ENCODE measurements at places on chromosomes 1 and 21.

GRCh38 chr1:197356723-197357533 is 88.9 kb downstream of the CRB1 start:
- DNase-seq: no peak

- DNase-seq: no peak
These were observed 30.9 kb downstream of the SNAP47 start for GRCh38 chr1:227766015-227766634.

DNA sequence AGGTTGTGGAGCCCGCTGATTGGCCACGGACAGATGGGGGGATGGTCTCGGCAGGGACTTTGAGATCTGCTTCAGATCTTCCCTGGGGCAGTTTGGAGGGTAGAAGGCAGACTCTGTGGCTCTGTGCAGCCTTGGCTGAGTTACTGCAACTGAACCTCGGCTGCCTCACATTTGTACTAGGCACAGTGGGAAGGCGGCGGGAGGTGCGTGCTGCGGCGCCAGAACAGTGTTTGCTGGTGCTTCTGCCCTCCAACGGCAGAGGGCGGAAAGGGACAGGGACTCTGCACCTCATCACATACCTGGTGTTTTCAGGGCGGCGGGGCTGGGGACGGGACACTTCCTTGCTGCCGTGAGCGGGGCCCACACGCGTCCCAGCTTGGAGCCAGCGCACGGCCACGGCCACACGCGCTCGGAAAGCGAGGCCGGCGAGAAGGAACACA is 26.2 kb downstream of the SLC66A1 start:
- no peak for DNase-seq

DNA sequence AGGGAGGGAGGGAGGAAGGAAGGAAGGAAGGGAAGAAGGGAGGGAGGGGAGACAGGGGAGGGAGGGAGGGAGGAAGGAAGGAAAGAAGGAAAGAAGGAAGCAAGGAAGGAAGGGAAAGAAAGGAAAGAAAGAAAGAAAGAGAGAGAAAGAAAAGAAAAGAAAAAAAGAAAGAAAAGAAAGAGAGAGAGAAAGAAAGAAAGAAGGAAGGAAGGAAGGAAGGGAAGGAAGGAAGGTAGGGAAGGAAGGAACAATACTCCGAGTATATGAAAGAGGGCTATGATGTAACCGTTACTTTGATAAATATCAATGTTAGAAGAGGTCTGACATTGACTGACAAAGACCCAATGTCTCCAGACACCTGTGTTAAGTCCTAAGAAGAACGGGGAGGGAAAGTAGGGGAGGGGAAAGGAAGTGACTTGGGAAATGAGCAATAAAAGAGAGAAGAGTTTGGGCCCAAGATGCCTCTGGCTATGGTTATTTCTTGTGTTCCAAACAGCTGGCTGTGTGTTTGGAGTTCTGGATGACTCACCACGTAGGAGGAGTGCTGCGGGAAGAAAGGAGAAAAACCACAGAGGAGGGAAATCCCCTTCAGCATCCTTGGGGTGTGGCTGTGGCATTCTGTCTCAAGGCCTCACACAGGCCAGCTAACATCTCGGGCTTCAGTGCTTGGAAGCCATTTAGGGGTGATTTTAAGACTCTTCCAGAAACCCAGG is 37.0 kb upstream of the RXRG start:
- peak; percentile 11 for DNase-seq

GRCh38 chr1:226149806-226150205 is 36.7 kb downstream of the ACBD3 start:
- DNase-seq: no peak

DNA sequence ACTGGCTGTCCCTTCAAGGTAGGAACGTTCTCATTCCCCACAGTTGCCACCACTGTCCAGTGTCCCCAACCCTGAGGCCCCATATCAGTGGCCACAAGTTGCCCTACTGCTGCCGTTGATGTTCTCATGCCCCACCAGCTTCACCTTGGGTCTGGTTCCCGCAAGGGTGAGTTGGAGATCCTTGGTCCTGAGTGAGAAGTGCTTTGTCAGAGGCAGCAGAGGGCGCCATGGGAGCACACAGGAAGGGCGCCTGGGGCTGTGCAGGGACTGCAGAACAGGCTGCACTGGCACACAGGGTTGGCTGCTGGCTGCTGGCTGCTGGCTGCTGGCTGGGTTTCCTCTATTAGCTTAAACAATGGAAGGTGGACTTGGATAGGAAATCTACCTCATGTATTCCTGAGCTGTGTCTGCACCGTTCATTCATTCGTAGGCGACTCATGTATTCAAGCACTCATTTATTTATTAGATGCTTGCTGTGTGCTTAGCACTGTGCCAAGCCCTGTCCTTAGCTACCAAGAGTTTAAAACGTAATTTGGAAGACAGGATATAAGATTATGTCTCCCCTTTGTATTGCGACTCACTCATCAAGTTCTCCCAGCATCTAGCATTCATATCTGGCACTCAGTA is 2.1 kb upstream of the S100A9 start:
- DNase-seq: peak; percentile 10

GRCh38 chr1:1358433-1359271 is at the start of gene MXRA8:
TSS of gene MXRA8 (minus strand) at chr1:1358555. CDS start at chr1:1358504, 51 bp downstream.
- DNase-seq: no peak

- DNase-seq: no peak
These were observed 4.5 kb upstream of the SRSF10 start for GRCh38 chr1:23984417-23985186.

DNA sequence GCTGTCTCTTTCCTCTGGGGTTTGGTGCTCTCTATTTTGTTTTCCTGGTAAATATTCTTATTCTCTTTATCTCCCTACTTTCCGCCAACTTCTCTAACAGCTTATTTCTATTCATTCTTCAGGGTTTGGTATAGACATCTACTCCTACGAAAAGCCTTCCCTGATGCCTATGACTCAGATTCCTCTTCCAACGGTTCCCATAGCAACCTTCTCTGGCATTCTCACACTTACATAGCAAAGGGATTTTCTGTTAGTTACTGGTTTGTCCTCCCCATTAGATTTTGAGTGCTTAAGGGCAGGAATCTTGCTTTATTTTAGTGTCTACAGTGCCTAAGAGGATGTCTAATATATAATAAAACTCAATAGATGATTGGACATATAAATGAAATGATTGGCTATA is 407.6 kb upstream of the DEPDC1 start:
- DNase-seq: no peak

DNA sequence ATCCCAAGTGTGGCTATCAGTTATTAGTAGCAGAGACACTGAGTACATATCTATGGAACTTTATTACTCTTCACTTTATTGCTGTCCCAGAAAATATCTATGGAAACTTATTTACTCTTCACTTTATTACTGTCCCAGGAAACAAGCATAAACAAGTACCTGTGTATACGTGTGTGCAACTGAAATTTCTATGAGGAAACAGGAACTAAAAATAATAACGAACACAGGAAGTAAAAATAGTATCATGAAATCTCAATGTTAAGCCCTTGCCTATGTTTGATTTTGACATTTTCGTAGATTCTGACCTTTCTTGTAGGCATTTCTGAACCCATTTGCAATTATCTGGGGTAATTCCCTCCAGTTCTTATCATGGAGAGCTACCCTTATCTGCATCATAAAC is 64.9 kb upstream of the KRTAP19-8 start:
- DNase-seq: no peak

- no peak for DNase-seq
These were observed 12.9 kb downstream of the CAMK2N1 start for GRCh38 chr1:20472860-20473711.

DNA sequence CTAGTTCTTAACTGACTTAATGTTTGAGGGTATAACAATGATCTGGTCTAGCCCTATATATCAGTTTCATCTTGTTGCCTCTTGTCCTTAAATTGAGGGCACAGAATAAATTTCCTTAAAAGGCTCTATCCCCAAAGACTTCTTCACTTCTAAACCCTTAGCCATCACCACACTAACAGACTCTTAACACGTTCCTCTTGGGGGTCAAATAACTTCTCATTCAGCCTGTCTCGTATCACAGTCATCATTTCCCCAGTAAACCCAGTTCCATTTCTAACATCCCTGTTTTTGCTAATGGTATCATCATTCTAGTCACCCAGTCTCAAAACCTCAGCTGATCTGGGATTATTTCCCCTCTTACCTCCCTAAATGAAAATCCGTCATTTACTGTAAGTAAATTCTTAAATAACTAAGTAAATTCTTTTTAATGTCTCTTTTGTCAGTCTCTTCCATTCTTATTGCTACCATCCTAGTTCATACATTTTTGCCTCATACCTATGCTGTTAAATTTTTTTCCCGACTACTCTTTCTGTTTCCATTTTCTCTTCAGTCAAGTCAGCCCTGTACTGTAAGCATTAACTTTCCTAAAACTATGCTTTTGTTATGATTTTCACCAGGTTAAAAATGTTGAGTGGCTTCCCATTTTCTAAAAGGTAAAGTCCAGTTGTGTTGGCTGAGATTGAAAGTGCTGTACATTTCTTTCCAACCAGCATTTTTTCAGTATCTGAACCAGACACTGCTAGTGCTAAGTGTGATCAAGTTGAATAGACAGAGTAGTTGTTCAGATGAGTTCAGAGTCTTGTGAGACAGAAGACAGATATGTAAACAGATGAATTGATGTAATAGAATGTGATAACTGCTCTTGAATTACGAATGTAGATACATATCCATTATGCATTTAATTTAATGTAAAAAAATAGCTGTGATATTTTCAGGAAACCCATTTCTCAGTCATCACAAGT is 6.9 kb downstream of the CTTNBP2NL start:
- DNase-seq: no peak

GRCh38 chr1:8578132-8578877 is 239.1 kb downstream of the RERE start:
- DNase-seq: no peak

DNA sequence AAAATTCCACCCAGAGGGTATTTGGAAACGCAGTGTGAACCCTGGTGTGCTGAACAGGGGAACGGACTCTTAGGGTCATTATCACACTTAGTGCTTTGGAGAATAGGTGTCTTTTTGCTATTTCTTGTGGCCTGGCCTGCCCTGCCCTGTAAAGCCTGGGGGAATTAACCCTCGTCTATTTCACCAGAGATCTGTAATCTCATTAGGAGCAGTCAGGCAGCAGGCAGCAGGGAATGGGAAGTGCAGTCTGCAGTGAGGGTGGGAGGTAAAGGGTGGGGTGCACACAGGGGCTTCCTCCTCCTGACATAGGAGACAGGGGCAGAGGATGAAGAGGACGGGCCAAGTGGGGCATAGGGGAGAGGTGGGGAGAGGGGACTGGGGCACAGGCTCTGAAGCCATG is 1.1 kb upstream of the SLC1A7 start:
- no peak for DNase-seq

DNA sequence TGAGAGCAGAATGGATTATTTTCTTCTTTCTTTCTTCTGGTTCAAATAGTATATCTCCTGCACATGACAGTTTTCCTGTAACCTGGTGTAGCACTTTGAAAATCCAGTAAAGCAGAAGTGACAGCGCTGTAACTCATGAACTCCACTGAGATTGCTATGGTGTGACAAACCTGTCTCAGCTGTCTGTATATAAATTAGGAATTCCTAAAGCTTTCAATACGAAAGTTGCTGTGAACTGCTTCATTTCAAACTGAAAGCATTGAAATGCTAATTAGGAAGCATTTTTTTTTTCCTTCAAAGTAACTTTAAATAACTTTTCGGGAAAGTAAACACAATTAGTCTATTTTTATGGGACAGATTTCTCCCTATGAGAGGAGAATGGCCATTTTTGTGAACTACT is 646.9 kb upstream of the ZP4 start:
- no peak for DNase-seq

GRCh38 chr1:154822717-154823116 is 47.4 kb downstream of the KCNN3 start:
- DNase-seq: no peak

- DNase-seq: no peak
These were observed 72.0 kb downstream of the GDAP2 start for GRCh38 chr1:117857418-117857817.

GRCh38 chr21:38787461-38788274 is 18.1 kb upstream of the ETS2 start:
- peak; percentile 40 for DNase-seq

DNA sequence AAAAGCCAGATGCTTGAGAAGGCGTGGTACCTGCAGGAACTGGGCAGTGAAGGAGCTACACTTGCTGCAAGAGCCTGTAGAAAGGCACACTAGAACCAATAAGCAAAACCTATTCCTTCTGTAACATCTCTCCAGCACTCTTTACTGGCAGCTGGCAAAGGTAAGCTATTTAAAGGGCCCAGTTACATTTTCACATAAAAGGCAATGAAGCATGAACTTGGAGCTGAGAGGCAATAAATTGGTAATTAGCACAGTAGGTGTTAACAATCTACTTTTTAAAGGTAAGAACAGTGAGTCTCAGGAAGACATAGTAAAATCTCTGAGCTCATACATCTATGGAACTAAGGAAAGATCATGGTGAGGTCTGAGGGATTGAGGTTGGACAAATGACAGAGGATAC is 167.1 kb upstream of the OLFM3 start:
- no peak for DNase-seq

DNA sequence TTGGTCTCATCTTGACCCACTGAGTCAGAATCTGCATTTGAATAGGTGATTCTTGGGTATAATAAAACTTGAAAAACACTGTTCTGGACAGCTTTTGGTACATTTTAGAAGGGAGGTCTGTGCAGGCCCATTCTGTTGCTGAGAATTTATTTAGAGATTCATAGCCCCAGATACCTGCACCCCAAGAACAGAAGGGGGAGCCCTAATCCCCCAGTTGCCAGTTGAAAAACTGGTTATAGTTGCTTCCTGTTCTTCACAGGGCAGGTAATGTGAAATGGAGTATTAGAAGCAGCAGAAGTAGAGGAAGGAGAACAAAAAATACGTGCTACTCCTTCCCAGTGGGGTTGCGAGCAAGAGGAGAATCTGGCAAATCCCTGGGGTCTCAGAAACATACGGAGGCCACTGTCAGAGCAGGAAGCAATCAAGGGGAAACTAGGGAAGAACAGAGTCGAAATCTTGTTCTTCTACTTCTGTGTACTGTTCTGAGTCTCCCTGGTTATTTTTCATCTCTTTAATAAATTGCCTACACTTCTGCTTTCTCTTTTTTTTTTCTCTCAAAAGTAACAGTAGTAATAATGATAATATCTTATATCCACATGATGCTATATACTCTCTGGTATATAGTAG is 4.6 kb upstream of the CLCA2 start:
- no peak for DNase-seq

- no peak for DNase-seq
These were observed 142.3 kb downstream of the PLXNA2 start for GRCh38 chr1:208101661-208102431.

DNA sequence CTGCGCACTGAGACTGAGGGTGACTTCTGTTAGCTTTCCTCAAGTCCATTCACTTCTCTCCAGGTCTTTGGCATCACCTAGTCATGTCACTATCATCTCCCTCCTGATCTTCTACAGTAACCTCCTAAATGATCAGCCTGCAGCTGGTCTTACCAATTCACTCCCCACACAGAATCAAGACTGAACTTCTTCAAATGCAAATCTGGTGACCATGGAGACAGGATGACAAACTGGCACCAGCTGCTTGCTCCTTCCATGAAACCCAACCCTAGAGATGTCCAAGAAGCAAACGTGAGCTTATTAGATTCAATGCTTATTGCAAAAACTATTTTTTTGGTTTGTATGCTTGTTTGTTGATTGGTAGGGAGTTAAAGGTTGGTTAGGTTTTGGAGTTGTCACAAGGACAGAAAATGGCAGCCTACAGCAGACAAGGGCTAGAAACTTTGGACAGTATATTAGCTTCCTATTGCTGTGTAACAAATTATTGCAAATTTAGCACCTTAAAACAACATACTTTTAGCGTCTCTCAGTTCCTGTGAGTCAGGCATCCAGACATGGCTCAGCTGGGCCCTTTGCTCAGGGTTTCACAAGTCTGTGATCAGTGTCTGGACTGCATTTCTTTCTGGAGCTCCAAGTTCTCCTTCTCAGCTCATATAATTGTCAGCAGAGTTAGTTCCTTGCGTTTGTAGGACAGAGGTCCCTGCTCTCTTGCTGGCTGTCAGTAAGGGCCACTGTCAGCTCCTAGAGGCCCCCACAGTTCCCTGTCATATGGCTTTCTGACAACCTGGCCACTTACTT is 53.3 kb upstream of the GJA8 start:
- DNase-seq: no peak
